OCI-M1 (cell line): ENCODE measurements at places on chromosomes 5 and 9.
A peak's percentile ranks its signal among the peaks of the same experiment; 100 is the strongest.

DNA sequence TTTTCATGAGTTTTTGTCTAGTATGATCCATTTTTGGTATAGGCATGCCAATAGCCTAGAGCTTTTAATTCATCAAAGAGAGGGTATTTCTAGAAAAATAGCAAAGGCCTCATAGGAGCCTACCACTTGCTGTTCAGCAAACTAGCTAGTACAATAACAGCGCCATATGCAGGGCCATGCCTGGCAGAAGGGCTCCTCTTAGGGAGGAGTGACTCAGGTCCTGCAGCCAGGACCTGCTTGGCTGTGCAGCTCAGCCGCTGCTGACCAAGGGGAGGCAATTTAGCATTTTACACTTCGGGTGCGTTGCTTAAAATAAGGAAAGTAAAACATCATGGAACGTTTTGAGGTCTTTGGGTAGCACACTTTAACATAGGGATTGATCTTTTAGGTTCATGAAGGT lies 100.6 kb downstream of the TRIO start:
- no peak for DNase-seq

DNA sequence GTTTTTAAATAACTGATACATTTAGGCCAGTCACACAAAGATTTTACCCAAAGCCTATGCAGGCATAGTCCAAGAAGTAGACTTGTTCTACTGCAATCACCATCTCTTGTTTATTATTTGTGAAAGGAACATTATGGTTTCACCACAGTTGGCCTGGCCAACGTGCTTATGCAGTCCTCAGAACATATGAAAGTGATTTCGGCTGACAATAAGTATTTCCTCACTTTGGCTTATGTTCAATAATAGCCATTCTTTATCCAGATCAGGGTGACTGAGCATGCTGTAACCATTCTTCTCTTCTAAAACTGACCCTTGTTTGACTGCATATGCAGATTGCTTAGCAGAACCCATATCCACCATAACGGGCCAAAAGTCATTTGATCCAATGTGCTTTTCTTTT lies 76.6 kb upstream of the CCDC152 start:
- no peak for DNase-seq

DNA sequence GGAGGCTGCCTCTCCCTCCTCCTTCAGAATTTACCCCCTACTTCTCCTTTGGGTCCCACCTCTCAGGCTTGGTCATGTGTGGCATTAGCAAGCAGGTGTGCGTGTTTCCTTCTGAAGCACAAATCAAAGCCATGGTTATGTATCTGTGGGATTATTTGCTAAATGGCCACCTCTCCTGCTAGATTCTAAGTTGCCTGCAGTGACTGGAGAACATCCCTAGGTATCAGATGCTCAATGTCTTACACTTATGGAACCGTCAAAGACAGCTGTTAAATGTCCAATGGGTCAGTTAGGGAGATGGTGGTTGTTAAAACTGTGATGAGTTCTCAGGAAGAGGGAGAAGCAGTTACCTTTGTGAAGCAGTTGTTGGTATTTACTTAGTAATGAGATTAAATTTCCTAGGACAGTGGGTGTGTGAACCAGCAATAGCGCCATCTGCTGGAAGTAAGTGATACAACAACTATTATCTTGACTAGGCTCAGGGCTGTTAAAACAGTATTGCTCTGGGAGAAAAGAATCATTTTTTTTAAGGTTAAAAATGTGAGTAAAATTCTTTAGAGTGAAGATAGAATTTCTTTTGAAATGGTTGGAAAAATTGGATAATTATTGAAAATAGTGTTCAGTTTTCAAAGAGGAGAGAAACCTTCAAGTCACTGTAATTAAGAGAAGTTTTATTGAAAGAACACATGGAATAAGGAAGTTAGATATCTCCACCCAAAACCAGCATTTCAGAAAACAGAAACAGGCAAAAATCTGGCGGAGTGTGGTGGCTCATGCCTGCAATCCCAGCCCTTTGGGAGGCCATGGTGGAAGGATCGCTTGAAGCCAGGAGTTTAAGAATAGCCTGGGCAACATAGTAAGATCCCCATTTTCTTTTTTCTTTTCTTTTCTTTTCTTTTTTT lies 71.3 kb downstream of the TMC1 start:
- DNase-seq: peak; percentile 83

DNA sequence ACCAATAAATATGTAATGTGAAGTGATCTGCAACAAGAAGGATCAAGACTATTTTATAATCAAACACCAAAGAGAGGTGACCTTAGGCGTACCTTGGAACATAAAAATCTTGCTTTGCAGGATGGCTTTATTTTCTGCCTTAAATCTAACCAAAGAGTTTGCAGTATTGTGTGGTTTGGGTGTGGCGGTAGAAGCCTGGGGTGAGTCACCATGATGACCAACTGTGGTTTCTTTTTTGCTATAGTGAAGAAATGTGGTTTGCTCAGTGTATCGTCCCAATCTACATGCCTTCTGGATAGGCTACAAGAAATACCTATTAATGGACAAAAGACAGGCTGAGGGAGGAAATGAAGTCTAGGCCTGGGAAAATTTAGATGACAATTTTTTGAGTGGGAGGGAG lies 5.1 kb upstream of the CAST start:
- peak; percentile 91 for DNase-seq

DNA sequence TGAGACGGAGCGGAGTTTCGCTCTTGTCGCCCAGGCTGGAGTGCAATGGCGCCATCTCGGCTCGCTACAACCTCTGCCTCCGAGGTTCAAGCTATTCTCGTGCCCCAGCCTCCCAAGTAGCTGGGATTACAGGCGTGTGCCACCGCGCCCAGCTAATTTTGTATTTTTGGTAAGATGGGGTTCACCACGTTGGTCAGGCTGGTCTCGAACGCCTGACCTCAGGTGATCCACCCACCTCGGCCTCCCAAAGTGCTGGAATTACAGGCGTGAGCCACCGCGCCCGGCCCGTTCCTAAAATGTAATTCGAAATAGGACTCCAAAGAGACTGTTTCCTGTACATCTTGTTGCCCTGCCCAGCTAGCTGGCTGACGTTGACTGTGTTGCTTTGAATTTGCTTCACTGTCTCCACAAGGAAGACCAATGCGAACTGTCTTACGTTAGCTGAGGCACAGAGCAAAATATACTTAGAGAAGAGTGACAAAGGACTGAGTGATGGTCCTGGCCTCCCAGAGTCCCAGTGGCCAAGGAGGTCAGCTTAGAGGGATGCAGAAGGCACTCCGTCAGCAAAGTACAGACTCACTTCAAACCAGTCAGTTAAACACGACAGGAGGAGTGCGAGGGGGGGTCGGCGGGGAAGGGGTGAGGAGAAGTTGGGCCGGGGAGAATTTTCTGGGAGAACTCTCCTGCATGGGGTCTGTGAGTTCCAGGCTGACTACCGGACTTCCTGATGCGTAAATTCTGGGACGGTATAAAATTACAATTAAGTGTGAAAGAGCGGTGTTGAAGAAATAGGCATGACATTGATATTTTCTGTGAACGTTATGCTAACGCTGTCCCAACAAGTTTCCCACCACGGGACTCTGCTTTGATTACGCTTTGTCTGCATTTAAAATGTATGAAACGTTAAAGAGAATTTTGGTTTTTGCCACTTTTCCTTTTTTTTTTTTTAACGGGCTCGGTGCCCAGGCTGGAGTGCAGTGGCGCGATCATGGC lies 6.8 kb upstream of the TRIM41 start:
- no peak for DNase-seq

DNA sequence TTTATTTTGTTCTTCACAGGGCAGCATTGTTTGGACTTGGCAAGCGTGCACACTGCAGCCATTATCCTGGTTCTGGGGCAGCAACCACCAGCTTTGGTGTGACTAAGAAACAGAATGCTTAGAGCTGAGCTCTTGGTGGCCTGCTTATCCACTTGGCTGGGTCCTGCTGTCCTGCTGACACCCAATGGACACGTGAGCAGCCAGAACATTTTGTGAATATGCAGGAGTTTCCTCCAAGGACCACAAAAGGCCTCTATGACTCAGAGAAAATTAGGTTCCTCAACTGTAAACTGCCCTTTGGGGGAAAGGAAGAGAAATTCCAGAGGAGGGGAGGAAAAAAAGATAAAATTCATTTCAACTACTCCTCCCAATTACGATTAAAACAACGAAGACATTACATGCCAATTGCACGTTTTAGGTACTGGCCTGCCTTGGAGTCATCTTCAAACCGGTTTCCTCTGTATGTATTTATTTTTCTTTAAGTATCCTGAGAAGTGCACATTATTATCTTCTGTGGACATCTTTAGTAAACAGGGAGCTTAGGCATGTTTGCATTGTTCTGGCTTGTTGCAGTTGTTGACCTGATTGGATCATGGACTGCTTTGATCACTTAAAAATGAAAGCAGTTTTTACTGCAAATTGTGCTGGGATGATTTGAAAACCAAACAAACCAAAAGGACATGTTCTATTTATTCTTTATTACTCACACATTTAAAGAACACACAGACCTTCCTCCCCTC lies 82.3 kb upstream of the TLE4 start:
- peak; percentile 49 for DNase-seq
